ENCODE measurements at places on chromosomes 4 and X.

- peak; percentile 90 for DNase-seq
Observed at GRCh38 chr4:189202182-189202868, 738.3 kb upstream of the FRG1 start.

- DNase-seq, result peak; percentile 36
Observed at GRCh38 chr4:27861381-27861787, 1000.7 kb downstream of the STIM2 start.

DNA sequence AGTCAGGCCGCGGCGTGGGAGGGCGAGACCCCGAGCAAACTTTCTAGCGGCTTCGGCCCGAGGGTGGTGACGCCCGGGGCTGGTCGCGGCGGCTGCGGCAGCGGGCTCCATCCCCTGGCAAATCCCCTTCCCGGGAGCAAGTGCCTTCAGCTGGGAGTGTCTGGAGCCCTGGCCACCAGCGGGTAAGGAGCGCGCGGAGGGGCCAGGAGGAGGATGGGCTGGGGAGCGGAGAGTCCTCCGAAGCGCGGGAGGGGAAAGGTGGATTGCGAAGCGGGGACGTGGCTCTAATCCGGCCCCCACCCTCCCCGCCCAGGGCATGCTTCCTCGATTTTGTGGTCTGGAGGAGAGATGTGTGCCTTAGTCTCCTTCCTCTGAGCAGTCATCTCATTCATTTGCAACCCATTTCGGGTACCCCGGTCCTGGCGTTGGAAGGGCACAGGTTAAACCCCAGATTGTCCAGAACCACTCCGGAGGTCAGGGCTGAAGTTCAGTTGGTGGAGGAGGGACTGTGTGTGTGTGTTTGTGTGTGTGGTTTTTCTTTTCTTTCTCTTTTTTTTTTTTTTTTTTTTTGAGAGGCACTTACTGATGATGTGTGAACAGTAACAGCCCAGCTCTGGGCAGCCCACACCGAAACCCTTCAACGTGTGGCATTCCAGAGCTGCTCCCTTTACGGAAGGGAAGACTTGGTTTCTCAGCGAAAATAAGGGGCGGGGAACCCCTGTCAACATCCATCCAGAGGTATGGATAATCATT, 516 bp downstream of the SGMS2 start:
- DNase-seq, result peak; percentile 78

DNA sequence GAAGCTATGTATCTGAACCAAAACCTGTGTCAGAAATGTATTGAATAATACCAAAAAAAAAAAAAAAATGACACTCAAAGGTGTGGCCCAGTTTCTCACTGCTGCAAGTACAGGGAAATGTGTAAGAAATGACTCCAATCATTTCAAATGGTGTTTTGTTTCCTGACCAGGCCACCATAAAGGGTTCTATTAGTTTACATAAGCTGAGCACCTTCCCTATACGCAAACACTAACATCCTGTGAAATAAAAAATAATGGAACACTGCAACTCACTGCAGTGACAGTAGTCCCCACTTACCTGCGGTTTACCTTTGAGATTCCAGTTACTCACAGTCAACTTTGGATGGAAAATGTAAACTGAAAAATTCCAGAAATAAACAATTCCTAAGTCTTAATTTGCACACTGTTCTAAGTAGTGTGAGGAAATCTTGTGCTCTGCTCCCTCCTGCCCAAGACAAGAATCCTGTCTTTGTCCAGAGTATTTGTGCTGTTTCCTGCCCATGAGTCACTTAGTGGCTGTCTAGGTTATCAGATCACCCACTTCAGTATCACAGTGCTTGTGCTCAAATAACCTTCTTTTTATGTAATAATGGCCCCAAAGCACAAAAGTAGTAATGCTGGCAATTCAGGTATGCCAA, 265.3 kb downstream of the RCHY1 start:
- peak; percentile 7 for DNase-seq

DNA sequence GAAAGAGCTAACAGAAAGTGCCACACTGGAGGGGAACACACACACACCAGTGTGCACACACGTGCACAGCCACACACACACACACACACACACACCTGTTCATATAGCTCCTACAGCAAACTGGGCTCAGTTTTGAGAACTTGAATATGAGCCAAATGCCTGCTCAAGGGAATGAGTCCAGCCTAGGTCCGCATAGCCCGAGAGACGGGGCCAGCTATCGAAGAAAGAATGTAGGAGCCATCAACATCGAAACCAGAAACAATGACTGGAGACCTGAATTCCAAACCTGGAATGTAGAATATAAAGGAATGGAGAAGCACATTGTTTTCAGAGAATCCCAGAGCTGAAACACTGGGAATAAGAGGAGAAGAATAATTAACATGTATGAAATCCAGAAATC, 37.6 kb upstream of the ERVMER34-1 start:
- DNase-seq, result peak; percentile 58

GRCh38 chr4:75696071-75696470, 22.9 kb upstream of the G3BP2 start:
- DNase-seq, result no peak

DNA sequence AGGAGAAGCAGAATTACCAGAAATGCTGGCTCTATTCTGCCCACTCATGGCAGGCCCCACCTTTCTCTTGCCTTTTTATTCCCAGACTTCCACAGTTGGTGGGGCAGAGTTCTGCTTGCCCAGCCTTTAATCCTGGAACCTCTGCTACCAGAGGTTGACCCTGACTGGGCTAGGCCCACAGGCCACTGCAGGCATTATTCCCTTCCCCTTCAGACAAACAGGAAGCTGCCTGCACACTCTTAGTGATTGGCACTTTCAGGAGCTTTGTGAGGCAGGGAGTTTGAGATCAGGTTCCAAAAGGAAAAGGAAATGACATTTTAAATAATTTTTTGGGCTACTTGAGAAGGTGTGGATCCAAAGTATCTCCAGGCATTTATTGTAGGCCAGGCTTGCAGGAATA, 18.8 kb downstream of the MSN start:
- no peak for DNase-seq

DNA sequence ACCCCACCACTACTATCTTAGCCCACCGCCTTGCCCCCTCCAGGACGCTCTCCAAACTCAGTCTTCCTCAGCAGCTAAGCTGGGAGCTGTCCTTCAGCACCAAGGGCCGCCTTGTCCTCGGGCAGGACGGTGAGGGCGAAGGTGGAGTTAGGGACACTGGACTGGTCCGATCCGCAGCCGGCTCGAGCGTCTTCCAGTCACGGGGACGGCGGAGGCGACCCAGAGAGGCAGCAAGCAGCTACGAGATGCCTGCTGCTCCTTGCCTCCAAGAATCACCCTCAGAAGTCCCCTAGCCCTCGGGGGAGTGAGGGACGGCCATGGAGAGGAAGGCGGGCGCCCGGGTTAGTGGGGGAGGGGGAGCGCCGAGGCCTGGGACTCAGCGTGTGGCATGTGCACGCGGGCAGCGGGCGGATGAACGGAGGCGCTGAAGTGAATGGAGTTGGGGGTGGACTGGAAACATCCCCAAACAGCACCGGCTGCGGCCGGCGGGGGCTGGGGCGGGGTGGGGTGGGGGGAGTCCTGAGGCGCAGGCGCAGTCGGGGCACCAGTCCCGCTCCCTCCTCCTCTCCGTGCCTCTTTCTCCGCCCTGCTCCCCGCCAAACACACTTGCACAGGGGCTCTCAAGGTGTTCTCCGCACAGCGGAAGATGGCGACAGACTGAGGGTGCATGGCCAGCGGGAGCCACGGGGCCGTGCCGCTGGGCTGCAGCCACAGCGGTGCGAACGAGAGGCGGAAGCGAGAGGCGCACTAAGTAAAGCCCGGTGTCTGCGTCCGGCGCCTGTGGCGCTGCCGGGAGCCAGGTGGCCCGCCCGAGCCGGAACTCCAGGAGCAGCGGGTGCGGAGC, at the start of gene NALF2:
Gene NALF2 (plus strand): TSS at position 545 of the 844 bp plus-strand sequence. CDS start 957 bp downstream, outside the sequence.
- DNase-seq, result peak; percentile 64

GRCh38 chr4:26821031-26821430, 39.6 kb upstream of the STIM2 start:
- DNase-seq, result no peak

GRCh38 chr4:105624530-105624929, 72.1 kb downstream of the ARHGEF38 start:
- peak; percentile 78 for DNase-seq

- no peak for DNase-seq
Observed at GRCh38 chr4:57270346-57270745, 160.2 kb upstream of the IGFBP7 start.

DNA sequence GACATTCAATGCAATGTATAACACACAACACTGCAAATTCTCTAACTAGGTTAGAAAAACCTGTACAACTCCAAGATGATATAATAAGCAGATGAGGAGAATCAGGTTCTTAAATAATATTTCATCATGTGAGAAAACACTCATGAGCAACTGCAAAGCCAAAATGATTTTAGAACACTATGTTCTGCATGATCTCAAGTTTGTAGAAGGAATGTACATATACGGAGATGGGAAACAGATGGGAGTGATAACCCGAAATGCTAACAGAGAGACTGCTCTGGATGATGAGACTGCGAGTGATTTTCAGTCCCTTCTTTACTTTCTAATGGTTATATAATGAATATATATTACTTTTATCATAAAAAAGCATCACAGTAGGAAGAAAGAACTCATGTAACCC, 80.9 kb downstream of the PCYT1B start:
- DNase-seq, result no peak

GRCh38 chr4:16278178-16278577, 51.9 kb upstream of the TAPT1 start:
- DNase-seq, result no peak

GRCh38 chr4:164210377-164210776, 543.6 kb upstream of the SMIM31 start:
- no peak for DNase-seq

Measured in astrocyte of the hippocampus (primary cell).